ENCODE measurements at places on chromosomes 5 and 9.

DNA sequence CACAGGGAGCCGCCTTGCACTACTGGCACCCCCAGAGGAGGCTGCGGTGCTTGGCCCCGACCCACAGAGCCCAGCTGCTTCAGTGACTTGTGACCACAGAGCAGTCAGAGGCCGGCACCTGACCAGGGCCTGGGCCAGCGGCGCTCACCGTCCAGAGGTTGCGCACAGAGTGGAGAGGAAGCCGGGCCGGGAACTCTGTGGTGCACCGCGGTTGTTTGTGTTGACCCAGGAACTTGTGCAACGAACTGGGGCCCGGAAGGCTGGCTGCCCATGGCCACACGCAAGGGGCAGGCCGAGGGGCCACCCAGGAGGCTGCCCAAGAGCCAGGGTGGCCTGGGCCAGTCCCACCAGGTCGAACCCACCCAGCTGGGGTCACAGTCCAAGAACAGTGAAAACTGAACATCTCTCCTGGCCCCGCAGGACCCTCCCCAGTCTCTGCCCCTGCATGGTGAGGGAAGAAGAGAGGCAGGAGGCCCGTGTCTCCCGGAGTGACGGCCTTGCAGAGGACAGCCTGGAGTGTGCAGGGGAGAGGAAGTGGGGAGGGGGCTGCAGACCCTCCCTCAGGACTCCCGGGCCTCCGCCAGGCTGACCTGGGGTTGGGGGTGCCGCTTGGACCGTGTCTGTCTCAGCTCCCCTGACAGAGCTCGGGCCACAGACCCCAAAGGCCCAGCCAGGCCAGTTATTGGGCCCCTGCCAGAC, 42.8 kb upstream of the EGFL7 start:
- no peak for DNase-seq

DNA sequence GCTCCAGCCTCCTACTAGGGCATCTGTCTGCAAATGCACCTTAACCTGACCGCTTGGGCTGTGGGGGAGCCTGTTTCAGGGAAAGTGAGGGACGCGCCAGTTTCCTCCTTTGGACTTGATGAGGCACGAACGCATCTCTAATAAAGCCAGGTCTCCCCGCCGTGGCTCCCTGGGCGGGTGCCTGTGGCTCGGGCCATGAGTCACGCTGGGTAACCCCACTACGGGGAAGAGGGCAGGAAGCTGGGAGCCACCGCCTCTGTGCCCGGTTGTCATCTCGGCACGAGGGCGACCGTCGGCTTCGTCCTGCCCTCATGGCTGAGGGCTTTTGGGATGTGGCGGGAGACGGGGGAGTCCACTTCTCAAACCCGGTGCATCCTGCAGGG, 12.1 kb downstream of the NOTCH1 start:
- peak; percentile 69 for DNase-seq

GRCh38 chr9:32523910-32524309, 2.1 kb downstream of the RIGI start:
- DNase-seq = no peak

- no peak for DNase-seq
Measured at GRCh38 chr5:58985759-58986158, 402.9 kb downstream of the RAB3C start.

- no peak for DNase-seq
Measured at GRCh38 chr5:2767089-2767488, 15.6 kb upstream of the IRX2 start.
